ENCODE measurements at places on chromosomes 2 and 18.

DNA sequence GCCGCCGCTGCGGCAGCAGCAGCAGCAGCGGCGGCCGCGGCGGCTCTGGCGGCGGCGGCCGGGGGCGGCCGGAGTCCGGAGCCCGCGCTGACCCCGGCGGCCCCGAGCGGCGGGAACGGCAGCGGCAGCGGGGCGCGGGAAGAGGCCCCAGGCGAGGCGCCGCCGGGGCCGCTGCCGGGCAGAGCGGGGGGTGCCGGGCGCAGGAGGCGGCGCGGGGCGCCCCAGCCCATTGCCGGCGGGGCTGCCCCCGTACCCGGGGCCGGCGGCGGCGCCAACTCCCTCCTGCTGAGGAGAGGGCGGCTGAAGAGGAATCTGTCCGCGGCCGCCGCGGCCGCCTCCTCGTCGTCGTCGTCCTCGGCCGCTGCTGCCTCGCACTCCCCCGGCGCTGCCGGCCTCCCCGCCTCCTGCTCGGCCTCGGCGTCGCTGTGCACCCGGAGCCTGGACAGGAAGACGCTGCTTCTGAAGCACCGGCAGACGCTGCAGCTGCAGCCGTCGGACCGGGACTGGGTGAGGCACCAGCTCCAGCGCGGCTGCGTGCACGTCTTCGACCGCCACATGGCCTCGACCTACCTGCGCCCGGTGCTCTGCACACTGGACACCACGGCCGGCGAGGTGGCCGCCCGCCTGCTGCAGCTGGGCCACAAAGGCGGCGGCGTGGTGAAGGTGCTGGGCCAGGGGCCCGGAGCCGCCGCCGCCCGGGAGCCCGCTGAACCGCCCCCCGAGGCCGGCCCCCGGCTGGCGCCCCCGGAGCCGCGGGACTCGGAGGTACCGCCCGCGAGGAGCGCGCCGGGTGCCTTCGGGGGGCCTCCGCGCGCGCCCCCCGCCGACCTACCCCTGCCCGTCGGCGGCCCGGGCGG, 646 bp downstream of the PHLPP1 start:
- DNase-seq, result peak; percentile 59

DNA sequence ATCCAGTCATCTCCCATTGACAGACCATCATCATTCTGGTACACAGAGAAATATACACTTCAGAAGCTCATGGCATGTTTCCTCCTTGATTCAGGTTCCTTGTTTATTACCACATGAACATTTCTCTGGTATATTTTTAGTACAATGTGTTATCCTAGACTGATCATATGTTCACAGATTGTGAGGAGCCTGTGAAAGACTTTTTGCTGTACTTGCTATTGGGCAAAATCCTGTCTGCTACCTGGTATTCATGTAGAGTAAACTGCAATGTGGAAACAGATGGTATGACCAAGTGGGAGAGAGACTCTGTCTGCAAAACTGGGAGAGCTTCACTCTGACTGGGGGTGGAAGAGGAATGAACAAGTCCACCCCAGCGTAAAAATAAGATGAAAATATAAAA, 657.2 kb downstream of the IRS1 start:
- DNase-seq, result no peak

DNA sequence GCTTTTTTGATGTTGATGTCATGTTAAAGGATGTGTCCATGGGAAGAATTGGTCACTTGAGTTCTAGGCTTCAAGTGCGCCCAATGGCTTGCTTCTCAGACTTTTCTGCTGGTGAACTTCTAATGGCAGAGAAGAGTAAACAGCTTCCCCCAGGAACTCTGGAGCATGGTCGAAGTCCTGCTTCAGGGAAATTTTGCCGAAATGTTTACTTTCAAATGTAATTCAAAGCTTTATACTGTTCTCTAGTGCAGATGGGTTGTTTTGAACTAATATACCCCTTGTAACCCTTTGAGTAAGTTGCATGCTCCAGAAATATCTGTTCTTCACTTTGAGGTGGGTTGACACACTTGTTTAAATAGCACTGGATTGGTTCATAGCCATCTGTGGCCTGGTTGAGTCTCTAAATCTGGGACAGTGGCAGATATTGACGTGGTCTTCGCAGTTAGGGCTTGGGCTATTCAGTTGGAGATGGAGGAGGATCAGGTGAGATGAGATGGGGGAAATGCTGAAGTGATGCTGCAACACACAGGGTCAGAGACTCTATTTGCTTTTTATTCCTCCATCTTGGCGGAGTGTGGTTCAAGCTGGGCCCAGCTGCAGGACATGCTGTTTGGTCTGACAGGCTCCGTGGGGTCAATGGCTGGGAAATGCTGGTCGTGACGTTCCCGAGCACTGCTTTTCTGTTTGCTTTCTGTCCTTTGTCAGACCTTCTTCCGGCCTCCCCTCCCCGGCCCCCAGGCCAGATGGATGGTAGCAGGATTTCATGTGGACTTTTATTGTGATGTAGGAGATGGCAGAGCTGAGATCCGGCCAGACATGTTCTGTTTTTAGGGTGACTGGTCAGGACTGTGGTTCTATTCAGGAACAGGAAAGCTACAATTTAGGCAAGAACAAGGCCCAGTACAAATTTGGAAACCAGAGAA, 35.9 kb downstream of the MYO1B start:
- no peak for DNase-seq

- DNase-seq, result no peak
Observed at GRCh38 chr2:30359644-30360167, 87.3 kb upstream of the LCLAT1 start.
